Chondrocyte (in vitro differentiated cells): ENCODE measurements at places on chromosomes 1 and 21.

GRCh38 chr1:50968158-50968820, 1.8 kb upstream of the CDKN2C start:
- H3K36me3 ChIP-seq, result no peaks in the 10 kb centered on the region
- DNase-seq, result peak; percentile 97
- H3K27ac ChIP-seq, result peak overlapping the region; percentile 96
- H3K4me1 ChIP-seq, result peaks cover 19% of the 10 kb centered on the region

- no peaks in the 10 kb centered on the region for H3K36me3 ChIP-seq
- peaks cover 36% of the 10 kb centered on the region for H3K4me1 ChIP-seq
- no peak overlapping the region for H3K4me3 ChIP-seq
- no peak overlapping the region for H3K27ac ChIP-seq
- DNase-seq, result no peak
Observed at GRCh38 chr1:72007312-72007711, 275.0 kb downstream of the NEGR1 start.

- no peak within 1 kb of the TSS for H3K27ac ChIP-seq
- no peaks in the 10 kb centered on the region for H3K27me3 ChIP-seq
- peaks cover 25% of the 10 kb centered on the region for H3K4me1 ChIP-seq
- no peak within 1 kb of the TSS for H3K4me3 ChIP-seq
- no peaks in the 10 kb centered on the region for H3K36me3 ChIP-seq
Observed at GRCh38 chr1:145719230-145720079, at the start of gene CD160. Gene CD160 (plus strand): TSS chr1:145719499. CDS start chr1:145728328, 8,829 bp downstream.

GRCh38 chr1:219385787-219386427, 212.2 kb downstream of the LYPLAL1 start:
- peaks cover 6% of the 10 kb centered on the region for H3K4me1 ChIP-seq
- no peak for DNase-seq
- H3K27ac ChIP-seq, result no peak overlapping the region
- H3K36me3 ChIP-seq, result no peaks in the 10 kb centered on the region
- H3K4me3 ChIP-seq, result no peak overlapping the region

DNA sequence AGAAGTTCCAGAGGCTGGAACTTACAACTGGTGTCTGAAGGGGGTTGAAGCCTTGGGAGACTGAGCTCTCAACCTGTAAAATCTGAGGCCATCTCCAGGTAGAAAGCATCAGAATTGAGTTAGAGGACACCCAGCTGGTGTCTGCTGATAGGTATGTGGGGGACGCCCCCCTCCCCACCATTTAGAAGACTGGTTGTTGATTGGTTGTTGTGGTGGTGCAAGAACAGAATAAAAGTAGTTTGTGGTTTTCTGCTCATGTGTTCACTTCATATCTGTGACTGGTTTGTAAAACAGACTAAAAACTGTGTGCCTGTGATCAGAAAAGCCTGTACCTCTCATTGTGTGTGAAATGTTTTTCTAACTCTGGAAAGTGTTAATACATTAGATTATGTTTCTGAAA, 33.2 kb upstream of the PDE4B start:
- DNase-seq, result no peak
- H3K27me3 ChIP-seq, result peaks cover 14% of the 10 kb centered on the region
- H3K4me3 ChIP-seq, result no peak overlapping the region

- no peak overlapping the region for H3K4me3 ChIP-seq
- no peak for DNase-seq
- H3K4me1 ChIP-seq, result peaks cover 7% of the 10 kb centered on the region
- H3K27ac ChIP-seq, result peak overlapping the region; percentile 0
- no peaks in the 10 kb centered on the region for H3K36me3 ChIP-seq
Observed at GRCh38 chr1:235532360-235532759, 28.1 kb upstream of the B3GALNT2 start.
